ENCODE measurements at places on chromosomes 12 and 14.

DNA sequence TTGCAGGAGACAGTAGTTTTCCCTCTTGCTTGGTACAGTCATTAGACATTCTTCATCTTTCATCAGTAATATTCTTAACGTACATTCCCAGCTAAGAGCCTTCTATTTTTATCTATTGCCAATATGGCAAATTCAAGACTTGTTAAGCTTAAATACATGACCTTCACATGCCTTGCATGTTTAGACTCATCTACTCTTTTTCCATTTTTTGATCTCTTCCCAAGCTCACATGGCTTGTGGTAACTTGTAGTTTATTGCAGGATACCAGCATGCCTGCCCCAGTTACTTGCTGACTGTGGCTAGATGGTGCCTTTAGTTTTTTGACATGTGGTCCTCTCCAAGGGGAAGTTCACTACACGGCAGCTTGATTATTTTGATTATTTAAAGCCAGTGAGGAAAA is 729.0 kb downstream of the SLC6A15 start:
- no peak for DNase-seq

- no peak for DNase-seq
These were observed 1.1 kb downstream of the LRP6 start for GRCh38 chr12:12265571-12266388.

DNA sequence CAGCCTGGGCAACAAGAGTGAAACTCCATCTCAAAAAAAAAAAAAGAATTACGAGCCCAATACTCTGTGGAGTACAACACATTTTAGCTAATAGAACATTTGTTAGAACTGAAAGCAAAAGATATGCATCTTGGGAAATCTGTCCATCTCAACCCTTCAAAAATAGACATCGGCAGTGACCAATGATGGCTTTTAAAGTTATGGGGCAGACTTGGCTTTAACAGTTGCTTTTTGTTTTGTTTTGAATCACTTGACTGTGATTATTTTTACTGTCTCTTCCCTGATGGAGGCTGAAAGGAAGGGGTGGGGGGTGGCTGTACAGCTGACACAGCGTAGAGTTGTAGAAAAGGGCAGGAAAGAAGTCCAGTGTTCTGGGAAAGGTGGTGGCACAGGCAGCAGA is 2.2 kb downstream of the FKBP11 start:
- no peak for DNase-seq

DNA sequence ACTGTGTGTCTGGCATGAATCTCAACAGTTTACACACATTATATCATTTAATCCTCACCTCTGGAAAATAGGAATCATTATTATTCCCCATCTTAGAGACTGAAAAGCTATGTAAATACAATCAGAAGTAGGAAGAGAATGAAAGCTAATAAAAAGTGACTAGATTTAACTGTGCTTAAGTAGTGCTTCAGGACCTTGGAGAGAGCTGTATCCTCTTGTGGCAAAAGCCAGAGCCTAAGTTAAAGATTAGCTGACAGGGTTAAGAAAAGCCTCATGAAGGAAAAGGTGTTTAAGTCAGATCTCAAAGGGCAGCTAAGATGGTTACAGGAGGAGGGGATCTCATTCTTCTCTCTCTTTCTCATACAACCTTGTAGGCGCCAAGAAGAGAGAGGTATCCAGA is 65.3 kb upstream of the TMEM233 start:
- no peak for DNase-seq

Data from germinal center (tissue), 1 donor.